Liver (tissue), 10 donors: ENCODE measurements at places on chromosomes 12 and 14. TPM values are rescaled to one million over a fixed set of nuclear protein-coding genes. Genes with fewer than 3 reads are reported as not detected.

- DNase-seq = no peak
These were observed 51.0 kb downstream of the MAGOHB start for GRCh38 chr12:10562306-10562933.

GRCh38 chr12:25784669-25785068, 173.8 kb upstream of the RASSF8 start:
- no peak for DNase-seq

GRCh38 chr14:52863334-52863700, 71.9 kb upstream of the GNPNAT1 start:
- DNase-seq = no peak

GRCh38 chr14:23326491-23327332, 5.5 kb downstream of the PABPN1 start:
- DNase-seq = no peak

VRTN gene
- not detected for polyA plus RNA-seq

DNA sequence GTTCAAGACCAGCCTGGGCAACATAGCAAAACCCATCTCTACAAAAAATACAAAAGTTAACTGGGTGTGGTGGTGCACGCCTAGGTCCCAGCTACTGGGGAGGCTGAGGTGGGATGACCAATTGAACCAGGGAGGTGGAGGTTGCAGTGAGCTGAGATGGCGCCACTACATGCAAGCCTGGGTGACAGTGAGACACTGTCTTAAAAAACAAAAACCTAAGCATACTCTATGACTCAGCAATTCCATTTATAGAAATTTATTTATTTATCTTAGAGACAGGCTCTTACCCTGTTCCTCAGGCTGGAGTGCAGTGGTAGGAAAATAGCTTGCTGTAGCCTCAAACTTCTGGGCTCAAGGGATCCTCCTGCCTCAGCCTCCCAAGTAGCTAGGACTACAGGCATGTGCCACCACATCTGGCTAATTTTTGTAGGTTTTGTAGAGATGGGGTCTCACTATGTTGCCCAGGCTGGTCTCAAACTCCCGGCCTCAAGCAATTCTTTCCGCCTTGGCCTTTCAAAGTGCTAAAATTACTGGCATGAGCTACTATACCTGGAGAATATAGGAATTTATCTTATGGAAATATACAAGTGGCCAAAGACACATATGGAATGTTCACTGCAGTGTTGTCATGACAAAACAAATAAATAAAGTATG, 43.3 kb downstream of the NCKAP5L start:
- no peak for DNase-seq

GRCh38 chr12:47078733-47079467, 521 bp upstream of the PCED1B start:
- DNase-seq = no peak

SLC25A47 gene
- polyA plus RNA-seq = 469 TPM

DNA sequence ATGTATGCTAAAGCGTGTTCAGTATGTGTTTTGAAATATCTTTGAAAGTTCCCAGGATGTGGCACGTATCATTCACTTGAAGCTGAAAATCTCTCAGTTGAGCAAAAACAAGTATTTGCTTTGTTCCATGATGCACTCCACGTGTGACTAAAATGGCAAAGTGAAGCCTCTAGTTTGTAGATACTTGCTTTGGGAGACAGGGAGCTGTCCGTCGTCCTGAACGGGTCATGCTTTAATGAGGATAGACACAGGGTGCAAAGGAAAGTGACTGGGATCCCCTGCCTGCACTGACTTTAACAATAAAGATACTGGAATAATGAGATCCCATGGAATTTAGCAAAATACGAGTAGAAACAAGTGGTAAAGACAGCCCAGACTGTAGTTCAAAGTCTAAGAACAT, 991.4 kb downstream of the NRXN3 start:
- DNase-seq = no peak

KRT82 gene
- not detected for polyA plus RNA-seq

DNA sequence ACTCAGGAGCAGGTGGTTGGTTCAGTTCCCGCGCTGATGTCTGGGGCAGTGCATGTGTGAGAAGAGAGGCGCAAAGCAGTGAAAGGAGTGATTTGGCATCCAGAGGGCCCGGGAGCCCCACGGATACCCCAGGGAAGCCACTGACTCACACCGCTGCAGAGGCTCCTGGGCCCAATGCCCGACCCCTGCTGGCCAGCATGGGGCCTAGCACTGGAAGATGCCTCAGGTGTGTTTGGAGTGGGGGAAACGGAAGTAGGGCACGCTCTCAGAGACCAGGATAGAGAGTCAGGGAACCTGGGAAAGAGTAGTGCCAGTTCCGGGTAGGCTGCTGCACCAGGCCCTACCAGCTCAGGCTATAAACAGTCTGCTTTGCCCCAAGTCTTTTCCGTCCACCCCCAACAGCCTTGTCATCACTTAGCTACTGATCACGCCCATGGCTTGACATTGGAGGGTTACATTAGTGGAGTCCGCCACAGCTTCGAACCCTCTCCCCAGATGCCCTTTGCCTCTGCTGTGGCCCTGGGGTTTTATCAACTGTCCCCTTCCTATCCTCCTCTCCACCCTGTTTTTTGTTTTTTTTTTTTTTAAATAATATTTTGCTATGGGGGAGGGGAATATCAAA, 9.5 kb upstream of the CSAD start:
- DNase-seq = no peak

KRT71 gene
- not detected for polyA plus RNA-seq

CMTM5 gene
- polyA plus RNA-seq = 0.22 TPM

DNA sequence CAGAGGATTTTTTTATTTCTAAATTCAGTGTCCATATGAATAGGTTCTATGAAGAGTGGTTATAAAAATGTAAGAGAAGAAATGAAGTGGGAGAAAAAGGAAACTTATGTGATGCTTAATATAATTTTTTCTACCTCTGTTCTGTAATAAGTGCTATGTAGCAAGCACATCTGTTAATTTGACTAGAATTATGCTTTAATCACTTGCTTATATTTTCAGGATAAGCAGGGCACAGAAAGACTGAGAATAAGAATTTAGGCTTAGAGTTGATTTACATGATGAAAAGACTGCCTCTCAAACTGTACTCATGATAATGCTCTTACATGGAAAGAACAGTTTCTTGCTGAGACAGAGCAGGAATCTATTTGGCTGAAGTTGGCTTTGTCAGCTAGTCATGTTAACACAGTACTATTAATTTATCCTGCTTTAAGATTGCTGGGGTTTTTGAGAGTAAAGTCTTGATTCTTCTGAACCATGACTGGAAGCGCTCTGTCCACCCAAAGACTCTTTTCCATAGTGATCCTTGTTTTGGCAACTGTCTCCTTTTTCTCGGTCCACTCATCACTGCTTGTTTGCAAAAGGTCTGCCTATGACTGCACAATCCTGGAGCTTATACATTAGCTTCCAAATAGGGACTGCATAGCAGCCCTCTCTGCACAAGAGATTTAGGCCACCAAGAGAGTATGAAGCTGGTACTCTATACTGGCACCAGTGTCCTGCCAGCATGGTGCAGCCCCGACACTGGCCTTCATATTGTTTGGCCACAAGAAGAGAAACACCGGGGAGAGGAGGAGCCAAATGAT, 98.8 kb downstream of the AKAP6 start:
- no peak for DNase-seq

GRCh38 chr14:82878951-82879350, 1345.3 kb upstream of the SEL1L start:
- DNase-seq = no peak

NDUFB1 gene
- polyA plus RNA-seq = 436 TPM

GRCh38 chr12:124754949-124755800, 108.5 kb downstream of the SCARB1 start:
- no peak for DNase-seq

DRAM1 gene
- 3.9 TPM for polyA plus RNA-seq

- DNase-seq = no peak
These were observed 172.6 kb downstream of the SUDS3 start for GRCh38 chr12:118548887-118549509.

DNA sequence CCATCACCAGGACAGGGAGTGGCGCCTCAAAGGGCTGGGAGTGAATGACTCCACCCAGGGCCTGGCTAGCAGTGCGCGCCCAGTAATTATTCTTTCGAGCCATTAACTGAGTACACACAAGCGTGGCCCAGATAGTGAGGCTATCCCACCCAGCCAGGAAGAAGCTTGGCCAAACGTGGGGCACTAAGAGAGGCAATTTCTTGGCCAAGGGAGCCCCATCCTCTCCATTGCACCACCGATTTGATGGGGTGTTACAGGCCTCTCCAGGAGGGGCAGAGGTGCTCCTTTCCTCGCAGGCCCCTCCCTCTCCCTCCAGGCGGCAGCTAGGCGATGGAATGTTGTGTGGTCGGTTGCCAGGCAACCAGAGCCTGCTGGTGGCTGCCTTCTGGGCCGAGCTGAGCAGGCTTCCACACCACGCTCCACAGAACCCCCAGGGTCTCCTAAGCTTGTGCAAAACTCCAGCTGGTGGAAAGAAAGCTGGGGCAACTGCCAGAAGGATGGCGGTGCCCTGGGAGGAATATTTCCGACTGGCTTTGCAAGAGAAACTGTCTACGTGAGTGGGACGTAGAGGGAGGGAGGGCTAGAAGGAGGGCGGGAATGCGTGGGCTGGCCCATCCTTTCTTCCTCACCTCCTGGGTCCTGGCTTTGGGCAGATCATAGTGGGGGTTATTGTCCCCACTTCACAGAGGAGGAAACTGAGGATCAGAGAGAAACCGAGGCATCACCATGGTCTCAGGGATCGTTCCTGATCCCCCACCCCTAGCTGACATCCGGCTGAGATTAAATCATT, at the start of gene CFAP73:
Gene CFAP73 (plus strand): TSS at position 364 of the 790 bp plus-strand sequence. CDS start 134 bp downstream, at position 498.
- DNase-seq = no peak

SLC24A4 gene
- 0.06 TPM for polyA plus RNA-seq
